ENCODE measurements at places on chromosomes 6 and 20. TPM values are rescaled to one million over a fixed set of nuclear protein-coding genes. Genes with fewer than 3 reads are reported as not detected.

- no peak overlapping the region for H3K27ac ChIP-seq
- peaks cover 1% of the 10 kb centered on the region for H3K36me3 ChIP-seq
- H3K27me3 ChIP-seq, result no peaks in the 10 kb centered on the region
- H3K4me1 ChIP-seq, result peaks cover 9% of the 10 kb centered on the region
- H3K4me3 ChIP-seq, result no peak overlapping the region
Measured at GRCh38 chr6:146949425-146949824, 254.8 kb upstream of the STXBP5 start.

DNA sequence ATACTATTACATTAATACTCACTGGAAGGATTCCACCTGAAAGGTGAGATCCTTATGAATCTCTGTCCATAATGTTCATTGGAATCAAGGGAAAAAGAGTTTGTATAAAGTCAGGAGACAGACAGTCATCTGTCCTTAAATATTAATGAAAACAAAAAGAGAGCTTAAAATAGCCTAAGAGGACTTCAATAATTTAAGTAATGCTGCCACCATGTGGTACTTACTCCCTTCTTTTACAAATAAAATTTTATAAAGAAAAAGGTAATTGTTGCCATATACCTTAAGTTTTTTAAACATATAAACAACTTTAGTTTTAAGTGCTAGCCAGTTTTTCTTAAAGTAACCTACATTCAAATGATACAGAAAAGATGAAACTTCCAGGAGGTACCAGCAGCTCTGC lies 5.1 kb downstream of the BLOC1S5 start:
- H3K36me3 ChIP-seq, result peaks cover 32% of the 10 kb centered on the region
- H3K27ac ChIP-seq, result no peak overlapping the region
- H3K4me1 ChIP-seq, result peaks cover 11% of the 10 kb centered on the region
- no peak overlapping the region for H3K4me3 ChIP-seq
- no peak for DNase-seq
- H3K27me3 ChIP-seq, result no peaks in the 10 kb centered on the region

- DNase-seq, result no peak
- no peak overlapping the region for H3K4me3 ChIP-seq
- H3K27me3 ChIP-seq, result peaks cover 3% of the 10 kb centered on the region
- H3K36me3 ChIP-seq, result peaks cover 2% of the 10 kb centered on the region
- no peak overlapping the region for H3K27ac ChIP-seq
Measured at GRCh38 chr6:14231501-14232280, 114.1 kb downstream of the CD83 start.

GRCh38 chr6:100504786-100505737 lies 40.3 kb upstream of the SIM1 start:
- H3K4me1 ChIP-seq, result peaks cover 2% of the 10 kb centered on the region
- peaks cover 4% of the 10 kb centered on the region for H3K27me3 ChIP-seq
- peaks cover 9% of the 10 kb centered on the region for H3K36me3 ChIP-seq
- H3K27ac ChIP-seq, result no peak overlapping the region
- no peak for DNase-seq

- peaks cover 11% of the 10 kb centered on the region for H3K36me3 ChIP-seq
- no peak overlapping the region for H3K4me3 ChIP-seq
- peaks cover 34% of the 10 kb centered on the region for H3K4me1 ChIP-seq
- H3K27ac ChIP-seq, result no peak overlapping the region
- no peak for DNase-seq
Measured at GRCh38 chr6:138970159-138970558, 17.9 kb downstream of the REPS1 start.

GRCh38 chr20:51789434-51789833 lies 12.9 kb downstream of the SALL4 start:
- DNase-seq, result no peak
- no peak overlapping the region for H3K4me3 ChIP-seq
- no peaks in the 10 kb centered on the region for H3K36me3 ChIP-seq
- no peak overlapping the region for H3K27ac ChIP-seq

- H3K4me1 ChIP-seq, result peaks cover 20% of the 10 kb centered on the region
- no peak for DNase-seq
- H3K27ac ChIP-seq, result no peak overlapping the region
- peaks cover 13% of the 10 kb centered on the region for H3K36me3 ChIP-seq
Measured at GRCh38 chr6:90445533-90446108, 141.3 kb downstream of the MAP3K7 start.

- peaks cover 13% of the 10 kb centered on the region for H3K4me1 ChIP-seq
- no peak for DNase-seq
- no peak overlapping the region for H3K4me3 ChIP-seq
- H3K27ac ChIP-seq, result no peak overlapping the region
- peaks cover 9% of the 10 kb centered on the region for H3K27me3 ChIP-seq
- no peaks in the 10 kb centered on the region for H3K36me3 ChIP-seq
Measured at GRCh38 chr6:146910611-146911010, 293.6 kb upstream of the STXBP5 start.

DNA sequence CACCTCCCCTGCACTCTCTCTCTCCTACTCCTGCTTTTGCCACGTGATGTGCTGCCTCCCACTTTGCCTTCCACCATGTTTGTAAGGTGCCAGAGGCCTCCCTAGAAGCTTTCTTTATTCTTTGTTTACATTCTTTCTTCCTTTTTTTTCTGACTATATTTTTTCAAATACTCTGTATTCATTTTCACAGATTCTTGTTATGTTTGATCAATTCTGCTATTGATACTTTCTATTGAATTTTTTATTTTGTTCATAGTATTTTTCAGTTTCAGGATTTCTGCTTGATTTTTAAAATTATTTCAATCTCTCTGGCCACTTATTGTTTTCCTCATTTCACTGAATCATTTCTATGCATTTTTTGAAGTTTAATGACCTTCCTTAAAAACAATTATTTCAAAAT lies 801.8 kb downstream of the GRIK2 start:
- no peak for DNase-seq
- H3K4me3 ChIP-seq, result no peak overlapping the region
- H3K36me3 ChIP-seq, result peaks cover 3% of the 10 kb centered on the region
- no peaks in the 10 kb centered on the region for H3K27me3 ChIP-seq

DNA sequence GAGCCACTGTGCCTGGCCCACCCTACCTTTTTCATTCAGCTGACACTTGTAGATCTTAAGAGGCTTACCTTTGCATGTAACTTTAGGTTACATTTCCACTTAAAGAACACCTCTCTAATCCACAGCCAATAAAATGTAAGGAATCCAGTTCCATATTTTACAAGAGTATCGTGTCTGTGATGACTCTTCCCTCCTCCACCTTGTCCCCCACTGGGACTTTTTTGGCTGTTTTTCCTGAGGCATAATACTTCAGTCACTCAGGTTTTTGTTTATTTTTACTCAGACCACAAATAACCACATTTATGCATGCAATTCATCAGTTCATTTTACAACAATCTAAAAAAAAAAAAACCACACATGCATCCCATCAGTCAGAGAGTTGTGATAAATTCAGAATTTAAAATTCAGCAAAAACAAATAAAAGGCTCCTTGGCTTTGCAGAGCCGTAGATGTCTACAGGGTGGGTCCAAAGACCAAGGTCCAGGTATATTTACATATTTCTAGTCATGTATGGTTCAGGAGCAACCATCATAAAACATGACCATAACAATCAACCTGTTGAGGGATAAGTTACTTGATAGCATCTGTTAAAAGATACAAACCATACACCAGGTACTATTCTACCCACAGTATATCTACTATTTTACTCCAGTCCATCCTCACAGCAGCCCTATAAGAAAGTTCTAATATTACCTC lies 9.9 kb downstream of the ATXN1 start:
- H3K36me3 ChIP-seq, result peaks cover 62% of the 10 kb centered on the region
- H3K27ac ChIP-seq, result no peak overlapping the region
- peaks cover 68% of the 10 kb centered on the region for H3K4me1 ChIP-seq
- no peaks in the 10 kb centered on the region for H3K27me3 ChIP-seq
- H3K4me3 ChIP-seq, result no peak overlapping the region
- no peak for DNase-seq

GRCh38 chr20:25238319-25239037 lies 9.4 kb upstream of the PYGB start:
- H3K27me3 ChIP-seq, result peaks cover 8% of the 10 kb centered on the region
- no peaks in the 10 kb centered on the region for H3K36me3 ChIP-seq

DNA sequence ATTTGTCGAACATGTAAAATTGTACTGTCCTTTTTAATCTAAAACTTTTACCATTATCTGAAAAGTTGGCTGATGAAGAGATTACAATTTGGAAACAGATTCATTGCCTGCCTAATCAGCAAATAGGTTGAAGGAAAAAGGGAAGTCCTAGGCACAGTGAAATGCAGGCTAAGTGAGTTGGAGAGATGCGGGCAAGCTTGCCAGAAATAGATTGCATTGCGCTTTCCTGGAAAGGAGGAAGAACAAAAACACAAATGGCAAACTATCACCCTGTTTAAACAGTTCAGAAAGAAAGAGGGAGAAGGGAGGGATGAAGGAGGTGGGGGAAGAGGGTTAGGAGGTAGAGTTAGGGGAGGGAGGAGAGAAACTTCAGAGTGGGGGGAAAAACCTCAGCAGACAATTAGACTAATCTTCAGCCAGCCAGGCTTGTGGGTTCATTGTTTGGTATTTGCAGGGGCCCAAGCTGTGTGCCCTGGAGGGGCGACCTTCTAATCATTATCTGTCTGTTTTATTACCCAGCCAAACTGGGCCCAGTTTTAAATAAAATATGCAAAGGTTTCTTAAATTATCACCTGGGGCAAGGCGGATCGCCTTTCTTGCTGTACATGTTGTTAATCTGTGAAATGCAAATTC lies 465.2 kb downstream of the TFAP2B start:
- no peak overlapping the region for H3K27ac ChIP-seq
- no peaks in the 10 kb centered on the region for H3K4me1 ChIP-seq
- H3K36me3 ChIP-seq, result no peaks in the 10 kb centered on the region
- no peak for DNase-seq
- no peaks in the 10 kb centered on the region for H3K27me3 ChIP-seq

- no peak overlapping the region for H3K27ac ChIP-seq
- H3K4me3 ChIP-seq, result no peak overlapping the region
- peaks cover 5% of the 10 kb centered on the region for H3K27me3 ChIP-seq
- H3K4me1 ChIP-seq, result peaks cover 13% of the 10 kb centered on the region
- no peaks in the 10 kb centered on the region for H3K36me3 ChIP-seq
- no peak for DNase-seq
Measured at GRCh38 chr6:90146921-90147649, 149.6 kb downstream of the BACH2 start.

GRCh38 chr6:158266131-158266530 lies 46.1 kb upstream of the TULP4 start:
- H3K36me3 ChIP-seq, result peaks cover 4% of the 10 kb centered on the region
- H3K27me3 ChIP-seq, result no peaks in the 10 kb centered on the region
- no peak for DNase-seq
- no peak overlapping the region for H3K27ac ChIP-seq

GRCh38 chr6:90940812-90941481 lies 354.1 kb upstream of the MAP3K7 start:
- H3K36me3 ChIP-seq, result no peaks in the 10 kb centered on the region
- H3K4me1 ChIP-seq, result peaks cover 8% of the 10 kb centered on the region
- no peaks in the 10 kb centered on the region for H3K27me3 ChIP-seq

DNA sequence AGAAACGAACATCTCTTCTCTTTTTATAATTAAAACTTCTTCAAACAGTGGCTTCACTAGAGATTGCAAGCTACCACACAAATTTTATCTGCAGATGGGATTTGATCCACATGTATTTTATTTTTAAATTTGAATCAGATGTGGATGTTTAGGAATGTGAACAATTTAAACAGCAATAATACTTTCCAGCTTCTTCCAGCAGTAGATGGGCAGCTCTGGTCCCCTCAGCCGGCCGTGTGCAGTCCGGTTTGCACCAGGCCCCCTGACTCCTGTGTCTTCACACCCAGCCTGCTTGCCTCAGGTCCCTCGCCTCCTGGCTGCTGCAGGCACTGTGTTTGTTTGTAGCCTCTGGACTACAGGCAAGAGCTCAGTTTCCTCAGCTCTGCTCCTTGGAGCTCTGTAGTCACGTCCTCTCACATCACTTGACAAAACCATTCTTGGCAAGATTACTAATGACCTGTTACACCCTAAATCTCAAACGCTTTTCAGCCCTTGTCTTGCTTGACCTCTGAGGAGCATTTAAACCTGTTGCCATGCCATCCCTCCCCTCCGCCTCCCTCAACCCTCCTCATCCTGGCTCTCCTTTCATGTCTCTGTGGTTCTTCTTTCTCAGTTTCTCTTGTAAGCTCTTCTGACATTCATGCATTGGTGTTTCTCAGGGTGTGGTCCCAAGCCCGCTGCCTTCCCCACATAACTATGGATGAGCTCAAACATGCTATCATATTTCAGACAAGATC lies 13.2 kb upstream of the ZBTB24 start:
- H3K36me3 ChIP-seq, result no peaks in the 10 kb centered on the region
- no peak for DNase-seq
- H3K4me3 ChIP-seq, result no peak overlapping the region
- peaks cover 23% of the 10 kb centered on the region for H3K4me1 ChIP-seq
- H3K27me3 ChIP-seq, result peaks cover 4% of the 10 kb centered on the region

DNA sequence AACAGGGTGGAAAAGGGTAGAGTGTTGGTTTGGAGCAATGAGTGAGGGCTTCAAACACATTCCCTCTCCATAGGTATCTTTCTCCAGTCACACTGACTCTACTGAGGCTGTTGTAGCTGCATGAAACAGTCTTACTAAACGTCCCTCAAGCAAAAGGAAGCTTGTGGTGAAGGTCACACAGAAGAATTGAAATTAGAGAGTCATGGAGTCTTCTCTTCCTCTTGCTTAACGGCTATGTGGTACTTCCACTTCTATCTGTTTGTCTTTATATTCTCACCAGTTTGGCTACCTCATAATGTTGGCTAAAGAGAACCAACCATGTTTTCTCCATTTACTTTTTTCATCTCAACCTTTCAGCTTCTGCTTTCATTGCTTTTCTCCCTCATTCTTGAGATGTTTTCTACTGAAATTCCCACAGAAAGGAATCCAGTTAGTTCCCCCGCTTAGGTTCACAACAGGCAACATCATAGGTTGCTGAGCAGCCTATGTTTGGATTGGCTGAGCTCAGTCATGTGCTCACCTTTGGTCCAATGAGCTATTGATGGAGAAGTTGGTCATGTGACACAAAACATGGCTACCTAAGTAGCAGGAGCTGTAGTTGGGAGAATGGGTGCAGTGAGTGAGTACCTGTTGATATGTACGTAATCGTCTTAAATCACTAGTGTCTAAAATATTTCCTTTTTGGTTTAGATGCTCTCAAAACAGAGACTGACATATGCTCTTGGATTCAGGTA lies 99.8 kb downstream of the SNAP25 start:
- H3K4me1 ChIP-seq, result peaks cover 3% of the 10 kb centered on the region
- DNase-seq, result no peak
- H3K27me3 ChIP-seq, result peaks cover 23% of the 10 kb centered on the region
- H3K36me3 ChIP-seq, result no peaks in the 10 kb centered on the region
- H3K4me3 ChIP-seq, result no peak overlapping the region

- H3K27me3 ChIP-seq, result no peaks in the 10 kb centered on the region
- H3K27ac ChIP-seq, result no peak overlapping the region
- DNase-seq, result no peak
- peaks cover 32% of the 10 kb centered on the region for H3K36me3 ChIP-seq
- H3K4me1 ChIP-seq, result peaks cover 11% of the 10 kb centered on the region
Measured at GRCh38 chr6:149224399-149224798, 93.1 kb upstream of the TAB2 start.

- DNase-seq, result no peak
- H3K36me3 ChIP-seq, result peaks cover 2% of the 10 kb centered on the region
- no peak overlapping the region for H3K4me3 ChIP-seq
- H3K27me3 ChIP-seq, result no peaks in the 10 kb centered on the region
- H3K4me1 ChIP-seq, result peaks cover 6% of the 10 kb centered on the region
- no peak overlapping the region for H3K27ac ChIP-seq
Measured at GRCh38 chr6:96939007-96939805, 14.7 kb downstream of the KLHL32 start.

The RUNX2 gene
- total RNA-seq, result 9.3 TPM

The PTPRT gene
- not detected for total RNA-seq

The GCM1 gene
- 0.09 TPM for total RNA-seq

The GLP1R gene
- total RNA-seq, result not detected

The GTSF1L gene
- total RNA-seq, result 0.28 TPM

The BPIFB4 gene
- not detected for total RNA-seq

The SPAG4 gene
- 4.3 TPM for total RNA-seq

The COX4I2 gene
- total RNA-seq, result not detected
